ENCODE measurements at places on chromosomes 4 and X. TPM values are rescaled to one million over a fixed set of nuclear protein-coding genes. Genes with fewer than 3 reads are reported as not detected.

ATP8A1 gene
- 58.8 TPM for polyA plus RNA-seq

EGFL6 gene
- polyA plus RNA-seq, result 7.3 TPM

VCX3A gene
- polyA plus RNA-seq, result 0.10 TPM

OCIAD2 gene
- 125 TPM for polyA plus RNA-seq

F8A2 gene
- polyA plus RNA-seq, result not detected

IL13RA2 gene
- 0.27 TPM for polyA plus RNA-seq

CXCL11 gene
- 0.30 TPM for polyA plus RNA-seq

MAGT1 gene
- polyA plus RNA-seq, result 67.8 TPM

ATP11C gene
- polyA plus RNA-seq, result 15.4 TPM

ADRA2C gene
- 0.90 TPM for polyA plus RNA-seq
